AG08396 (cell line): ENCODE measurements at places on chromosomes 1 and 21.
A peak's percentile ranks its signal among the peaks of the same experiment; 100 is the strongest.

GRCh38 chr1:196377811-196378210, 230.4 kb downstream of the KCNT2 start:
- DNase-seq = no peak

DNA sequence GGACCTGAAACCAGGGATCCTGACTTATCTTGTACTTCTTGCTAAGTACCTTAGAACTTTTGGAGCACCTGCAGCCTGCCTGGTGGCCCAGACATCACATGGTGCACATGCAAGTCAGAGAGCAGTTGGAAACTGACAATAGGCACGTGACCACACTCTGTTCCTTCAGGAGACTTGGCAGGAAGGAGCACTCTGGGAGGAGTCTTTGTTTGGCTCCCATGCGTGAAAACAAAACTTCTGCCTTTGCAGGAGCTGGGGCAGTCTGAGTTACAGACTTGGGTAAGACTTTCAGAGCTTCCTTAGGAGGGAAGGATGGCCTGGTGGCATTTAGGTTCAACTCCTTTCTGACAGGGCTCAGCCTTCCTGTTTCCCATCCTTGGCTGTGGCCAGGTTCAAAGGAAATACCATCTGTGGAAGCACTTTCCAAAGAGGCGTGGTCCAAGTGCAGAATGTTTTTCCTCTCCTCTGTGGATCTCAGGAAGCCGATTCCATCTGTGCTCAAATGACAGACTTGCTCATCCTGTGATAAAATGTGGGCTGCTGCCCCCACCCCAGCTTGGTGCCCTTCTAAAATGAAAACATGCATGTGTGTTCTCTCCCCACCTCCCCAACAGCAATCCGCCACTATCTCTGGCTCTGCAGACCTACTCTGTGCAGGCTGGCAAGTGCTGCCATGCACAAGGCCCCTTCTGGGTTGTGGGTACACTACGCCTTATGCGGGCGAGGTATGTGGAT, 14.1 kb upstream of the ZNF436 start:
- no peak for DNase-seq

DNA sequence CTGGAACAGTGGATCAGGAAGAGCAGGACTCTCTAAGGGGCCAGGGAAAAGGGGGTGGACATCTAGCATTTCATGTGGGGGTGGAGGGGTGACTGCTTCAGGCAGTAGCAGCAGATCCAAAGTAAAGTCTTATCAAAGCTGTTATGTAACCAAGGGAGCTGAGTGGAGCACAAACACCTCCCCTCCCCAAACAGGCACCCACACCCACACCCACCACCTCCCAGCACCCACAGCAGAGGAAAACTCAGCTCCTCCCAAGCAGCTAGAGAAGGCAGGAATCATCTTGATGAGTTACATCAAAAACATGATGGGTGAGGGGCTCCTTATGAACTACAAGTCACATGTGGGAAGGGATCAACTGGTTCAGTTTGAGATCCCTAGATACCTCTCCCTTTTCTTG, 6.0 kb downstream of the DLGAP3 start:
- DNase-seq = no peak

DNA sequence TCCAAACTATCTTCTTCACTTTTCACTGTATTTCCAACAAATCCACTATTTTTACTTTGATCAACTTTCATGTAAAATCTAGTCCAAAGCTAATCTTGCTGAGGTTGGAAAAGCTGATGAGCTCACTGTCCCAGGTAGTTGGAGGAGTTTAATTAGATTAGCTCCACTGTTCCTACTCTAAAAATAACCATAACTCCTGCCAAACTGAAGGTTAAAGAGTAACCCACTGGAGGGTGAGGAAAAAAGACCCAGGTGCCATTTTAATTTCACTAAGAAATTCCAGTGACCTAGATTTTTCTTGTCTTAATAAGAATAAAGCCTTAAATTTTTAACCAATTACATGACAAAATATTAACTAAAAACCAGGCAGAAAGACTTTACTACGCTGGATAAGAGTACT, 15.3 kb downstream of the DCAF8 start:
- no peak for DNase-seq

DNA sequence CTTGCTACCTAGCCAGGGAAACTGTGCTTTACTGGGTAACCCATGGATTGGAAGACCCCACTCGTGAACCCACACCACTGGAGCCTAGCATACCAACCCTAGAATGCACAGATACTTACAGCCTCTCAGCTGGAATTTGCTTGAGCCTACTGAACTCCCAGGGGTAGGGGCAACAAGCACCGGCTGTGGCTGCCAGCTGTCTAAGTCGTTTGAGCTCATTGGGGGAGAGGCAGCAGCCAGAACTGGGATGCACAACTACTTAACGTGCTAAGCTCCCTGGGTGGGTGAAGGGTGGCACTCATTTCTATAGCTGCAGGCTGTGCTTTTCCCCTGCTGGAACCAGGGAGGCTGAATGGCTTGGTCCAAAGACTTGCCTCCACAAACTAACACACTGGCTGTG, 212.4 kb downstream of the ZNF648 start:
- DNase-seq = no peak

- no peak for DNase-seq
Measured at GRCh38 chr21:14862794-14863720, 201.7 kb downstream of the NRIP1 start.

DNA sequence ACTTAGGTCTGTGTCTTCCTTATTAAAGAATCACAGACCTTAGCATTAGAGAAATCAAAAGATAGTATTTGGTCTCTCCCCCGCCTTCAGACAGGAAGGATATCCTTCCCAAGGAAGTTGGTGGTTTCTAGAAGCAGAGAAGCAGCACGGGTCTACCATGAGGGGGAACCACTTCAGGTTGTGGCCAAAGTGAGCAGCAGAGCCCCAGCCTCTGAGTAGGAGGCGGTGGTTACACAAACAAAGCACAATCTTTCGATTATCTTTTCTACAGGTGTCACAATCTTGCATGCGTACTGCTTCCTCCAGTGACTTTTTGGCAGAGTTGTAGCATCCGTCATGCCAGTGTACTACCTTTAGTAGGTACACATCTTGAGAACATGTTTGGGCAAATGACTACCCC, 8.8 kb downstream of the PGLYRP4 start:
- DNase-seq = no peak

GRCh38 chr1:231134624-231135023, 27.2 kb upstream of the TRIM67 start:
- no peak for DNase-seq

- no peak for DNase-seq
Measured at GRCh38 chr1:64062941-64063581, 140.4 kb upstream of the UBE2U start.

DNA sequence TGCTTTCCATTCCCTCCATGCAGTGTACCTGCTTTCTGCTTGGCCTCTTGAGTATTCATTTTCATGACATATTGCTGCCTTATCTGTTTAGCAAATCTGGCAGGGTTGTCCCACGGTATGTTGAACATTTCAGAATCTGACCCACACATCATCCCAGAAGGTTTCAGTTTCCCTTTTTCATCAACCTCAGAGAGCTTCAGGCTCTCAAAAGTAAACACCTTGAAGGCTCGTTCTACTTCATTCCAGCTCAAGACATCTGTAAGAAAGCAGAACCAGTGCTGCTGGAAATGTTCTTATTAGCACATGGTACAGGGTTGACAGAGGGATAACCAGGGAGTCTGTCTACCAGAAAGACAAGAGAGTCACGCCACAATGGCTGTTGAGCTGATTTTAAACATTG, 103.6 kb downstream of the SPAG17 start:
- DNase-seq = no peak

DNA sequence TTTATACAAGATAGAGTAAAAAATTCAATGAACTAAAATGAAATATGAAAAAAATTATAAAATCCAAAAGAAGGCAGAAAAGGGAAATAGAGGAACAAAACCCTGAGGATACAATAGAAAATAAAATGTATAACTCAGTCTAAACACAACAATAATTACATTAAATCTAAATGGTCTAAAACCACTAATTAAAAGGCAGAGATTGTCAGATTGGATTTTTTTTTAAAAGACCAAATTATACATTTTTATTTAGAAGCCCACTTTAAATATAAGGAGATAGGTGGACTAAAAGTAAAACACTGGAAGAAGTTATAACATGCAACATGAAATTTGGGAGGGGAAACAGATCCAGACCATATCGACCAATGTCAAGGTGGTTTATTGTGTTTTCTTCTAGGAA, 95.2 kb downstream of the CATSPERE start:
- DNase-seq = no peak

DNA sequence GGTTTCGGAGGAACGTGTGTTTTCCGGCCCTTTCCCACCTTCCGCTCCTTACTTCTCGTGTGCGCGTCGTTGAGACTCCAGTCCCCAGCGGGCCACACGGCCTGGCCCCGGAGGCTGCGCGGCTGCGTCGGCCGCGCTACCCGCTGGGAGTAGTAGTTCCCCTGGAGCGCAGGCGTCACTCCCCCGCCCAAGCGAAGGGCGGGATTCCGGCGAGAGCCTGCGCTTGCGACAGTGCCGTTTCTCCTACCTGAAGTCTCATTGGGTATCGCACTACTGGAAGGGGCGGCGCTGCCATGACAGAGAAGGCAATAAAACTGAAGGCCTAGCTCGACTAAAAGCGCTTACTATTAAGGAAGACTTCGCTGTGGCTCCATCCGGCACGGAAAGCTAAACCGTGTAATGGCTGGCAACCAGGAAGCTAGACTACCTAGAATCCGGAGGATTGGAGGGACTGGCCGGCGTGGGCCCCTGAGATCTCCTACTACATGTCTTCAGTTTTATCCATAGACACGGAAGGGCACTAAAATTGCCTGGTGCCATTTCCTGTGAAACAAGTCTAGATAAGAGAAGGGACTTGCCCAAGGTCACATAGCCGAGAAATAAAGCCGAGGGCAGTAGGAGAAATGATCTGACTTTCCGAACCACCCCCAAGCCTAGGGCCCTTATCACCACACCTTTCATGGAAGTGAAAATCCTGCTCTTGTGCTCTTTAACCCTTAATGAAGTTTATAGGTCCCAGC, 797 bp upstream of the TMEM69 start:
- DNase-seq = peak; percentile 94

DNA sequence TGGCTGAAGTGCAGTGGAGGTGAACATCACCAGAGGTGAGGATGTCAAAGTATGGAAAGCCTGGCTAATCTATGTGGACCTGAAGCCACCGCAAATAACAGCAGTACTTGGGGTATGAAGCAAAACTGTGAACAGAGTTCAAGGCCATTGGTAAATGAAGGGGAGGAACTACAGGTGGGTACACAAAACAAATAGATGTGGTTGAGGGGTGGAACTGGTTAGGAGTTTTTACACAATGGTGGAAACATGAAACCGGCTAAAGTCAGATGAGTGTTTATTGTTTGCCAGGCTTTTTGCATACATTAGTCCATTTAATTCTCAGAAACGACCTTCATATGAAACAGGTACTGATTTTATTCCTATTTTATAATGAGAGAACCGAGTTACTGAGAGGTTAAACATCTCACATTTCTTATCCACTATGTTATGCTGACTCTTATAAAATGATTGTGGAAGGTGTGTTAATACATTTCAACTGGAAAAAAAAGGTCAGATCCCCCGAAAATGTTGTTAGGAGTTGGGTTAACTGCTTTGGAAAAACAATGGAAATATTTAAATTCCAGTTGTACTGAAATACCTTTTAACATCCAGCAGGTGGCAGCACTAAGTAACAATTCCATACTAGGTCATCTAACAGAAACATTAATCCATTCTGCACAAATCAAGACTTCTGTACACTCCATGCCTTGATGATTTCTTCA, 44.3 kb upstream of the GTF2B start:
- DNase-seq = peak; percentile 30

DNA sequence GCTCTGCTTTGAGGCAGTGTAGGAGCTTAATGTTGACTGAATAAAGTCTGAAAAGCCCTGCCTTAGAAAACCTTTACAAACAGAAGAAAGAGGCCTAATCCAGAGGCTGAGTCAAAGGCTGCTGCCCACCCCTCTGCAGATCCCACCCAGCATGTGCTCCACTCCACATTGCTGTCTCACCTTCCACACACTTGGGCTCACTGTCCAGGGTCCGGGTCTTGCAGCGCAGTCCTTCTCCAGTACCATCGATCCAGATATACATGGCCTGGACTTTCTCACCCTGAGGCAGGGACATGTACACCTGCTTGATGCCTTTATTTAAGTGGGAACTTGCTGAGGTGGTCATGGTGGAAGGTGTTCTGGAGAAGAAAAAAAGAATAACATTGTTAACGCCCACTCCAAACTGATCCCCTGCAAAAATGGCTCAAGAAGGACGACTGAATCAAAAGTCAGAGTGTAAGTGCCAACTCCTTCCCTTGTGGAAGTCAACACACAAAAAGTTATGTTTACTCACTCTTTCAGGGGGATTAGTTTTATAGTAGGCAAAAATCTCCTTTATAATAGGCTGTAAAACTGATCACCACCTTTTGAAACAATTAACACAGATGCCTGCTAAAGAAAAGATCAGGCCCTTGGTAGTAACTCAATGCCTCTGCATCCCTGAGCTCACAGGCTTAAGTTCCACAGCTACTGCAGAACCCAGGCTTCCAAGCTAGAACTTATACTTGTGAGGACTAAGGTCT, 3.0 kb downstream of the GLUL start:
- DNase-seq = no peak

DNA sequence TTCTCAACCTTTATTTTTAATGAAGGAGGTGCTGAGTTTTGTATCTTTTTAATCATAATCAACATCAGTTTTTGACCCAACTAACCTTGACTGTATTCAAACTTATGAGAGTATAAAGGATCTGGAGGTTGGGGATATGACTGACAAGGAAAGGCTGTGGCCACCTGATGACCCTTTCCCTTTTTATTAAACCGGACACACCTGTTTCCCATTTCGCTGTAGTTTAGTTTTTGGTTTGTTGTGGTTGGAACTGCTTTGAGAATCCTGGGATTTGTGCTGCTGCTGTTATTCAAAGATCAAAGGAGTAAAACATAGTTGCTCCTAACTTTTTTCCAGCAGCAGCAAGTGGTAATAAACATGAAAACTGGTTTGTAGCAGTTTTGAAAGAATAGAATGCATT, 12.4 kb downstream of the PRPF38A start:
- no peak for DNase-seq

GRCh38 chr1:165905853-165906252, 78.4 kb downstream of the UCK2 start:
- no peak for DNase-seq

GRCh38 chr1:60359431-60359830, 285.9 kb upstream of the C1orf87 start:
- DNase-seq = no peak

DNA sequence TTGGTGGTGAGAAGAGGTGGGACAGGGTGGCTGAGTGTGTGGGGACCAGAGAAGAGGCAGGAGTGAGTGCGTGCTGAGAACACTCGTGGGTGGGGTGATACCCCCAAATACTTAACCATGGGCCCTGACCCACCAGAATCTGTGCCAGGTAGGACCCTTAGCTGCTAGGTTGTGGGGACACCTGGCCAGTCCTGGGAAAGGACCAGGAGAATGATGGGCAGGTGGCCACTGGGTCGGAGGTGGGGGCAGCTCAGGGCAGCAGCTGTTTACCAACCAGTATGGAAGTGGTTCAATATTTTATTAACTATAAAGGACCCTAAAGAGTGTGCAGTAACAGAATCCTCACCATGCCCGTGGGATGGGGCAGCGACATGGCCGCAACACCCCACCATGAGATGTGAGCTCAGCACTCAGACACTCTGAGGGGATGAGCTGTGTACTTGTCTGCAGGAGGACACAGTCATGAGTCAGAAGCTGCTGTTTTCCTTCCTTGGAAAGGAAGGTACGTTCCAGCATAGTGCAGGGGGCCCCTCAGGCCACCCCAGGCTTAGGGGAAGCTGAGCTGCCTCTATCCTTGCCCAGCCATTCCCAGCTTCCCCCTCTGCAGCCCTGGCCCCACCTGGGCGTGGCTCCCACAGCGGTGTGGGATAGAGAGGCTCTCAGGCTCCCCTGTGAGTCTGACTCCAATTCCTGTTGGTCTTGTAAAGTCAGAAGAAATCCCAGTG, 25.4 kb downstream of the TEX35 start:
- peak; percentile 51 for DNase-seq
